ENCODE measurements at places on chromosomes 7 and 10.
A peak's percentile ranks its signal among the peaks of the same experiment; 100 is the strongest.

GRCh38 chr7:47931005-47932004 lies 17.0 kb downstream of the PKD1L1 start:
- DNase-seq = no peak

GRCh38 chr7:16669581-16669980 lies 23.6 kb downstream of the BZW2 start:
- no peak for DNase-seq

DNA sequence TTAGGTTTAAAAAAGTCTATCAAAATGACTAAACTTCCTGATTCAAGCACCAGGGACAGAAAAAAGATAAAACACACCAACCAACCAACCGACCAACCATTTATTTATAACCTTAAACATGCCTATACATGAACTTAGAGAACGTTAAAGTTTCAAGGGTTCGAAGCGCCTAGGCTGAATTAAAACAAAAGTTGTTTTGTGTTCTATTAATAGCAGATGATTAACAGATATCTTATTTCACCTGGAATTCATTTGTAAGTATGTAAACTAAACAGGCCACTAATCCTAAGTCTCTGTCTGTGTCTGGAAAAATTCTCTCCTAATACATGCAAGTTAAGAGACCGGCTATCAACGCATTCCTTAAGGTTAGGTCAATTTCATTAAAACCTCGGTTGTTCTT lies 1.4 kb downstream of the BAIAP2L1 start:
- no peak for DNase-seq

DNA sequence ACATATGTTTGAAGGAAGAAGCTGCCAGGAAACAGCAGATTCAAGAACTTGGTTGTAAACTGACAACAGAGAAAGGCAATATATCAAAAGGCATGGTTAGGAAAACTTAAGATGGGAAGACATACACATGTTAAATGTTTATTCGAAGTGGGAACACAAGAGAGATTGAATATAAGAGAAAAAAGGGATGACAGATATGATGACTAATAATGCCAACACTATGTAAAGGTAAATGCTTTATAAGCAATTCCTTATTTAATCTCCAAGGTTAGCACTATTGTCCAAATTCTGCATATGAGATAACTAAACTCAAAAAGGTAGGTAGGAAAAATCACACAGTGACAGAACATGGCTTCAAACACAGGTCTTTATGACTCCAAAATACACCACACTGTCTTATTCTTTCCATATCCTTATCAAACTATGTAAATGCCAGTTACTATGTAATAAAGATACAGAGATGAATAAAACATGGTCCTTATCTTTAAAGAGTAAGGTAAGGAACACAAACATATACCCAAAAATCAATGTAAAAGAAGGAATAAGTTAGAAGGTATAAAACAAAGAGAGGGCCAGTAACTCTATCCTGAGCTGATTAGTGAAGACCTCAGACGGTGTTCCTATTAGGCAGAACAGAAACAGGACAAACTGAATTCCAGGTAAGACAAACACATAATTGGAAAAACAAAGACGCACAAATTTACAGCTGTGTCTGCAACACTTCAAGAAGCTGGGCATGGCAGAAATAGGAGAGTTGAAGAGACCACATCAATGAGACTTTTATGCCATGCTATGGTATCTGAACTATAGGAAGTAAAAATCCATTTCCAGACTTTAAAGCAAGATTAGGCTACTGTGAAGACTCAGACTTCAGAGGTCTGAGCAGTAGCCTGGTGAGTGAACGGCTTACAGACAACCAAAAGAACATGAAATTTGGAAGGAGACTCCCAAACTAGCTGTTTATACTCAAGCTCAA lies 56.1 kb downstream of the ABI1 start:
- no peak for DNase-seq

- no peak for DNase-seq
Observed at GRCh38 chr7:133121175-133121844, 39.4 kb upstream of the CHCHD3 start.

DNA sequence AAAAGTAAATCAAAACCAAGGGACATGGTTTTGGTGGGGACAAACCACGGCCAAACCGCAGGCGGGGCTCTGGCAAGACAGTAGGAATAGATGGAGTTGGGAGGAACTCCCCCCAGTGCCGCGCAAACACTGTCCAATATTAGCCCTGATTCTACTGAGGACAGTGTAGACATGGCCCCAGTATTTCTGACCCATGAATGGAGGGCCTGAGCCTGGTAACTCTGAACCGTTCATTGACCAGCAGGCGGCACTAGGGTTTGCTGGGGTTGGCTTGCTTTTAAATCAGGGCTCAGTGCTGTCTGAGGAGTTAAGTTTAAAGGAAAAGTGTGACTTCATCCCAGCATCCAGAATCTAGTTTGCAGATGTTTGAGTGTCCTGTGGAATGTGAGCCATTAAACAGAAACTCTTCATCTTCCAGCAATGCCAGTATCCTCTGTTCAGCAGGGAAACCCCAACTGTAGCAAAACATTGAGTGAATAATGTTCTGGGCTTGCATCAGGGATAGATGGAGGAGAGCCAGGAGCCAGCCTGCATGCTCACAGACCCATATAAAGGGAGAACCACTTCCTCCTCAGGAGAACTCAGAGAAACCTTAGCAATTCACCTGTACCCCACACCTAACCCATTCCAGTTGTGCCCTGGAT lies 147.4 kb upstream of the PRSS58 start:
- DNase-seq = no peak

- DNase-seq = no peak
Observed at GRCh38 chr10:31299119-31299518, 19.9 kb upstream of the ZEB1 start.

DNA sequence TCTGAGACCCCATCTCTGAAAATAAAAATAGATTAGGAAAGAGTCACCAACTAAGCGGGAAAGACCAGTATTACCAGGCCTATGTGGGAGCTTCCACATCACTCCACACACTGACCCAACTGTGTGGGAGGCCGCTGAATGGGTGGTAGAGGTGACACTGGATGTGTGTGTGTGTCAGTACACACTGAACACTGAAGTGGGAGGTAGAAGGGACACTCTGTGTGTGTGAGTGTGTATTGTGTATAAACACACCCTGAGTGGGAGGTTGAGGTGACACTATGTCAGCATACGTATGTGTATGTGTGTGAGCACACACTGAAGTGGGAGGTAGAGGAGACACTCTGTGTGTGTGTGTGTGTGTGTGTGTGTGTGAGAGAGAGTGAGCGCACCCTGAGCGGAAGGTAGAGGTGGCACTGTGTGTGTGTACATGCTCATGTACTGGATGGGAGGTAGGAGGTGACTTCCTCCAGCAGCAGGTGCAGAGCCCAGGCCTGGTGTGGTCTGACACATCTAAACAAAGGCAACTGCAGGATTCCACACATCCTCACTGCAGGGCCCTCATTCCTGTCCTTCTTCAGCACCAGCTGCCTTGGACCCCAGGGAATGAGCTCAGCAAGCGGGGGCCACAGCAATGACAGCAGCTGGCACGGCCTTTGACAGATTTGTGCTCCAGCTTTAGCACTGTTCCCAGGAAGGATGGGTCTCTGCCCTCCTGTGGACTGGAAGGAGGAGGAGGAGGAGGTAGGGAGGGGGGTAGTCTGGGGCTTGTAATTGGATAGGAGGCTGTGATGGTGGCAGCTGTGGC lies 26.5 kb upstream of the RBM20 start:
- DNase-seq = peak; percentile 31

DNA sequence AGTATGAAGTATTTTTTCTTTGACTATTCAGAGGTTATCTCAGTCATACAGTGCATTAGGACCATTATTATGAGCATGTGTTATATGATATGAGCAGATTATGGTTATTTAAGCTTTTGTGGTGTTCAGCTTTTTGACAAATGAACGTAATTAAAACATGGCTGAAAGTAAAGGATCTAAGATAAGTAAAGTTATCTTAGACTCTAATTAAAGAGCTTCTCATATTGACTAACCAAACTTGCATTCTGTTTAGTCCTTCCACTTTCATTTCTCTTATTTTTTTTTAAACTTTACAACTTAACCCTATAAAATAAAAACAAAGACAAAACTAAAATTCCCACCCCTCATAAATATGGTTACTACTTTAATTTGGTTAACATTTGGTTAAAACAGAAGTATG lies 6.9 kb upstream of the GPR85 start:
- no peak for DNase-seq

GRCh38 chr7:79968077-79968648 lies 166.5 kb upstream of the GNAI1 start:
- DNase-seq = no peak

- no peak for DNase-seq
Observed at GRCh38 chr7:16171928-16172327, 249.4 kb downstream of the CRPPA start.

- peak; percentile 88 for DNase-seq
Observed at GRCh38 chr7:22782616-22783232, 39.9 kb downstream of the TOMM7 start.

- DNase-seq = no peak
Observed at GRCh38 chr7:116621649-116622048, 50.3 kb upstream of the MET start.

GRCh38 chr10:75613685-75614504 lies 182.5 kb downstream of the LRMDA start:
- DNase-seq = no peak

DNA sequence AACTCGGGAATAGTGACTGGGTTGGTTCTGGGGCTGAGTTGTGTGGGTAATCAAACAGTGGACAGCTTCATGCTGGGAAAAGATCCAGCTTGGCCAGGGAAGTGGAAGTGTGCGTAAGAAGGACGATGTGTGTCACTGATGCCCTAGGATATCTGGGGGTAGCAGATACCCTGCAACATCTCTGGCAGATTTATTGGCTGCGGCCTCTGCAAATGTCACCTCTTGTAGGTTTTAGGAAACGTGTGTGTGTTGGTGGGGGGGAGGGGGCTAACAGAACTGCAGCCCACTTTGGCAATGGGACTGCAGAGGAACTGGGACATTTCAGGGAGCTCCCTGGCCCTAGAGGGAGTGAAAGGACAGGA lies 965 bp upstream of the AGAP3 start:
- DNase-seq = no peak

DNA sequence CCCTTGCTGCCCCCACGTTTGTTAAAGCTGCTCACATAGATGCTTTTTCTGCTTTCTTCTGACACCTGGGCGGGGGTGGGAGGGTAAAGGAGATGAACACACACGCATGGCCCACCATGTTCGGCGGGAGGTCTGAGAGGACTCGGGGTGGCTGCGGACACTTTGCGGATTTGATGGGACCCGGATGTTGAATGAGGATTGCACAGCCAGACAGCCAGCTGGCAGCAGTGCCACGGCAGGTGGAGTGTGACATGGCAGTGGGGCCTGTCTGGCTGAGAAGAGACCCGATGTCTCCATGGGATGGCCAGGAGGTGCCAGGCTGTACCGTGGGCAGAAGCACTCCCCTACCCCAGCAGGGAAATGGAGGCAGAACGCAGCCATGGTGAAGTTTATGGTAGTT lies 31.2 kb downstream of the PPP2R2D start:
- no peak for DNase-seq

DNA sequence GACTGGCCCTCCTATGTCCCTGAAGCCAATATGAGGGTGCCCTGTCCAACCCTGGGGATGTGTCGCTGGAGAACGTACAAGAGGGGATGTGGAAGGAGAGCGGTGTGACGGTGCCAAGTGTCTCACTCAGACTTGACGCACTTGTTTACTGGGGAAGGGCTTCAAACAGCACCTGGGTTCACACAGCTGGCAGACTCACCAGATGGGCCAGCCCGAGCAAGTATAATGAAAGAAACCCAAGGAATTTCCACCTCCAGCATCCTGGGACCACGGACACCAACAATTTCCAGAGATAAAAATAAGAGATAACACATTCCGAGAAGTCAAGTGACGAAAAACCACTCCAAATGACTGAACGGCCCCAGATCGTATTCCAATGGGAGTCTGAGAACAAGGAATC lies 5.3 kb downstream of the ATP5MF start:
- no peak for DNase-seq

DNA sequence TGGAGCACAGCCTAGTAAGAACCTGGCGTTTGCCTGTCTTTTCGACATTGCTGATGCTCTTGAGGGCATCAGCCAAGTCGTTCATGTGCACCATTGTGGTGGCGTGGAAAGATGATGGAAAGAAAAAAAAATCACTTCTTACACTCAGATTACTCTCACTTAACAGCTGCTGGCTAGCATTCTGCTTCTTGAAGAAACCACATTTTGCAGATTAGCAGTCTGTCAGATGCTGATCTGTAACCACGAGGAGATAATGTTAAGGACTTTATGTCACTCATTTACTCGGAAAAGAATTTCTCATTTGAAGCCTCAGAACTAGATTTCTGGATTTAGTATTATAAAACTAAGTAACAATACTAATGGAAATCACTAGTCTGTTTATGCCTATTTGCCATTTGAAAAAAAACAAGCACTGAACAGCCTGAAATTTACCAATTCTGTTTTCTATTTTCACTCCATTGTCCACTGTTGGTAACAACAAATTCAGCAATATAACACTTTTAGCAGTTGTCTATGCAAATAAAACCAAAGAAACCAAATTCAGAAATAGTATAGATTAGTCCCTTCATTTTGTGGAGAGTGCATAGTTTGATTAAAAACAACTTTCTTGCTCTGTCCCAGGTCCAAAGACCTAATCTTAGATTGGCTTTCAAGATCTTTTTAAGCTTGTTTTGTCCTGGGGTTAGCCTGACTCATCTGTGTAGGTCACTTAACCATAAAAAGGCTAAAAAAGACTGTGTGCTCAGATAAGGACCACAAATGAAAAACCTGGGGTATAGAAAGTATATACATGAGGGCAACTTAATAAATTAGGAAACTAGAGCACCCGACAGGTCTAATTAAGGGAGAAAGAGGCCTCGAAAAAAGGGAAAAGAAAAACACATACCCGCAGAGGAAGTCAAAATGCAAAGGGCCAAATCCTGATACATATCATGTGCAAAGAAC lies 67.5 kb downstream of the NT5C2 start:
- no peak for DNase-seq

DNA sequence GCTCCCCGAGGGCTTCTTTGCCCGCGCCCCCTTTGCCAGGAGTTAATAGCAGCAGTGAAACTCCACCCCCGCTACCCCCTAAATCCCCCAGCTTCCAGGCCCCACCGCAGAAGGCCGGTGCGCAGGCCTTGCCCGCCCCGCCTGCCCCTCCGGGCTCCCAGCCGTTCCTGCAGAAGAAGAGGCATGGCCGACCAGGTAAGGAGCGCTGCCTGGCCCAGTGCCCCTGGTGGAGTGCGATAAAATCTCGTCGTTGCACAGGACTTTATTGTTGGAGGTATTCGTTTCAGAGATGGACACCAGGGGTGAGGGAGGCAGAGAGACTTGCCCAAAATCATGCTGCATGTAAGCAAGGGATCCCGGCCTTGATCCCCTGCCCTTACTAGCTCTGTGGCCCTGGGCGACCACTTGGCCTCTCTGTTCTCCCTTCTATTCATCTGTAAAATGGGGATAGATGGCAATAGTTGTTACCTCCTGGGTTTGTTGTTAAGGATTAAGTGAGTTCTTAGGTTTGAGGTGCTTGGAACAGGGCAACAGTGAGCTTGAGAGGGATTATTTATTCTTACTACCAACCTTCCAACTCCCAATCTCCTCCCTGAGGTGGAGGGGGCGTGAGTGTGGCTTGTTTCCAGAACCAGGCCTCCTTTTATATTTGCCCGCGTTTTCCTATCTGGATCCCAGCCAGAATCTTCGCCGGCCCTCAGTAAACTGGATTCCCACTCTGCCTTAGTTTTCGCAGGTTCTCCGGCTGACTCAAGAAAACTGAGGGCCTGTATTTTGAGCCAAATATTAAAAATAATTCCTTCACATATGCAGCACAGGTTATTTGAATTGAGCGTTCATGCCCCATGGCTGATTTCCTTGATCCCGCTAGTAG lies 78.3 kb downstream of the WIPF3 start:
- DNase-seq = no peak

All from activated naive CD4-positive, alpha-beta T cell treated with anti-CD3 and anti-CD28 coated beads, Interleukin-2, amount 10 ng/mL, durations not matched to agents 7 days and 5 days (primary cell).